ENCODE measurements at places on chromosomes 4 and X.

DNA sequence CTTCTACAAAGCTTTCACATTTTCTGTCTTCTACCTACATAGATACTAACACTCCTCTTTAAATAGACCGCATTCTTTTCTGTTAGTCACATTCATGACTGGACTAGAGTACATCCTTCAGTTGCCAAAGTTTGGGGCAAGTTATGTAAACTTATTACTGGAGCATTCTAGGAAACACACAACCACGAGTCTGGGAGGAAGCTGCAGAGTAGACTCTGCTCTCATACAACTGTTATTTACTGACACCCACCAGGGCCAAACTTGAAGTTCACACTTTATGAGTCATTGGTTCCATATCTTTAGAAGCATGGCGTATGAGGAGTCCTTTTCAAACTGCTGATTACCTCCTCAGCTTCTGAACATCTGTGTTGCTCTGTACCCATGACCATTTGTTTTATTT lies 87.0 kb downstream of the RNF150 start:
- no peak for DNase-seq

DNA sequence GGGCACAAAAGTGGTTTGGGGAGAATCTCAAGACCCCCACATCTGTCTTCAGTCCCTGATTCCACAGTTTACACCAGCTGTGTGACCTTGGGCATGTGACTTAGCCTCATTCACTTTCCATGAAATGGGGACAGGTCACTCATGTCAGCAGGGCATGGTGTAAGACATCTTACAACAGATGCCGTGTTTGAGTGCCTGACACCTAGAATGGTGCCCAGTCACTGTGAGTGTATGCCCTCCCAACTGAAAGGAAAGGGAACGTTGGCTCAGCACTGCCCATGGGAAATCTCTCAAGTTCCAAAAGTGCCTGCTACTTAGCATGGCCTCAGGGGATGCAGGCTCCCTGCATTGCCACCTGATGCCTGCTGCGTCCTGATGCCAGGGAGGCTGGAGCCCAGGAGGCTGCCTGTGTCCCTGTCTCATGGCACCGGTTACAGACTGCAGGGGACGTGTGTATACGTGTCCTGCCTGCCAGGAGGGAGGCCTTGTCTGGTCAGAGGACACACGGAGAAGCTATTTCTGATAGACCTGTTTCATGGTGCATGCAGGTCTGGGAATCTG lies 32.2 kb downstream of the RNF4 start:
- DNase-seq = no peak

GRCh38 chr4:70940134-70940533 lies 38.0 kb downstream of the MOB1B start:
- no peak for DNase-seq

DNA sequence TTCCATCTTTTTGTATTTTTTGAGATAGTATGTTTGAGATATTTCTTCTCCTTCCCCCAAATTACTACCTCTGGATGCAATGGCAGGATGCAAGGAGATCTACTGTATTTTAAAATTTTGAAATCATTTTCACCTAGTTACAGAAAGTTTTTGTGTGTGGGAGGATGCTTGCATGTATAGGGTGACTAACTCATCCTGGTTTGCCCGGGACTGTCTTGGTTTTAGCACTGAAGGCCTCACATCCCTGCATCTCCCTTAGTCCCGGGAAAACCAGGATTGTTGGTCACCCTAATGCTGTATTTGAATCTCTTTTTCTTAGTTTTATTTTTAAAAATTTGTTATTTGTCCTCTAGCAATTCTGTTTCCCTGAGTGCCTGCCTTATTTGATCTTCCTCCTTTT lies 12.1 kb downstream of the SUPT20HL2 start:
- DNase-seq = no peak

GRCh38 chr4:77865259-77865658 lies 2.6 kb downstream of the MRPL1 start:
- DNase-seq = no peak

DNA sequence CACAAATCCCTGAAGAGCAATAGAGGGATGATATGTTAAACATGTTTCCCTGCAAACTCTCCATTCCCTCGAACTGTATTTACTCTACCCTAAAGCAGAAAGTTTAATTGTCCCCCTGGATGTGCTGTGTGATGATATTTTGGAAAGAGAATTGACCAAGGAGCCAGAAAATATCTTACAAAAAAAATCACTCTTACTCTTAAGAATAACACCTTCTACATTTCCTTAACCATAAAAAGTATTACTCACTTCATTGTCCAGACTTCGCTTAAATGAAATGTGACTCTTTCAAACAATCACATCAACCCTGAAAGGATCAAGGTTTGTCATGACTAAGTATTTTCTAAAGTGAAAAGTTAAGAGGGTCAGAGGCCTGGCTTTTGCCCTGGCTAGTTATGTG lies 49.0 kb upstream of the EGFL6 start:
- no peak for DNase-seq

- DNase-seq = no peak
Observed at GRCh38 chr4:8472689-8473197, 32.2 kb downstream of the TRMT44 start.

DNA sequence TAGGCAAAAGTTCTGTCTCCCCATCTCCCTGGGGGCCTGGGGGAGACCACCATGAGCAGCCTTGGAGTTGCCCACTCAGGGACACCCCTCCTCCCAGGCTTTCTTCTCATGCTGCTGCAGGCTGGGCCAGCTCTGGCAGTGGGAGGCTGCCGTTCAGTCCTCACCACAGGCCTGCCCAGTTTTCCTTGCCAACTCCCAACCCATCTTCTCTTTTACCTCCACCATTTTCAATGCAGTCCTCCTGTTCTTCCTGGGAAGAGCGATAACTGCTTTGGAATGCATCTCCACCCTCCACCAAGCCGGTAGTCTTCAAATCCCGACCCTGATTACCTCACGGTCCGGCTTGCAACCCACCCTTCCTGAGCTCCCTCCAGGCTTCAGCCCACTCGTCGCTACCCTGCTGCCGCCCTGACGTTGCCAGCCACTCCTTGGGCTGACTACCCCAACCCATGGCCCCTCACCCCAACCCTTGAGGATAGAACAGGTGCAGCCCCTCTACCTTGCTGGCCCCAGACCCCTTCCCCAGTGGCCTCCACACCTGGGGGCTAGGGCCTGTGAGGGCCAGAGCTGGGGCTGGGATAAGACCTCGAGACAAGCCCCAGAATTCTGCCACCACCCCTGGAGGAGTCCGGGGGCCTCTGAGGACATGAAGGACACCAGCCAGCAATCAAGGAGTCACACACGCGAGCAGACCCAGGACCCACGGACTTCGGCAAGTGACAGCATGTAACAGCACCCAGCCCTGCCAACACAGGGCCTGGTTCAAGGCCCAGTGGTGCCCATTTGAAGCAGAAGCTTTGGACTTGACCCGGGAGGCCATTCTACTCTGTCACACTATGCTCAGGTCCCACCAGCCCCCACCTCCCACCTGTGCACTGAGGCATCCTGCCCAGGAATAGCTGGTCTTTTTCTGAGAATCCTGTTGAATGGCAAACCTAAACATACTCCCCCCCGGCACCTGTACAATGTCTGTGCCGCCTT lies 9.2 kb downstream of the WDR1 start:
- no peak for DNase-seq

- no peak for DNase-seq
Observed at GRCh38 chr4:68954126-68954525, 2.5 kb upstream of the UGT2A3 start.

DNA sequence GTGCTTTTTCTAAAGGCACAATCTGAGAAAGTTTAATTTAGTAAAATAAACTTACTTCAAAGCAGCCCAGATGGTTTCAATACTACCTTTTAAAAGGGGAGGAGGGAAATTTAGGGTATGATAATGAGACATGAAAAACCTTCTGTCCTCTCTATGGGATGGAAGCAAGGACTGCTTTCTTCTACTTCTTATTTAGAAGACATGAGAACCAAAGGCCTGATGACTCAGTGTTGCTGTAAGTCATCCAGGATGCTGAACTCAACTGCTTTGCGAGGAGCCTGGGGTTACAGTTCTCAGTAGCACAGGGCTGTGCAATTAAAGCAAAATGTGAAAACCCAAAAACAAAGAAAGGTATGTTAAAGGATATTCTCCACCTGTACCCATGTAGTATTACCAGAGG lies 140.8 kb upstream of the EDNRA start:
- DNase-seq = no peak

GRCh38 chrX:20067709-20068561 lies 48.8 kb downstream of the MAP7D2 start:
- no peak for DNase-seq

GRCh38 chrX:129795584-129795983 lies 15.8 kb downstream of the SASH3 start:
- no peak for DNase-seq

GRCh38 chrX:26146024-26146423 lies 7.9 kb downstream of the MAGEB18 start:
- DNase-seq = no peak

DNA sequence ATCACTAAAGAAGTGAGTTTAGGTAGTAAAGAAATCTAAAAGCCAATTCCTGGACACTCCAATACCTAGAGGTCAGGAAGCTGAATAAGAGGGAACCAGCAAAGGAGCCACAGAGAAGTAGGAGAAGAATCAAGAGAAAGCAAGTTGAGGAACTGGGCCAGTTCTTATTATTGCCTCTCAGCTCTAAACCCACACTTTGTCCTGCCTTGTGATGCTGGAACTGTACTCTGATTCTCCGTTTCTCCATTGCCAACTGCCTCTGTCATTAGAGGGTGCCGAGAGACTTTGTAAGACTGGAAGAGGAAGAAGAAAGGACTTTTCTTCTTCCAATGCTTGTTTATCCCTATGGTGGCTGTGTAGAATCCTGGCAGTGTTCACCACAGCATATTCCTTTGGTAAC lies 38.6 kb downstream of the NSUN7 start:
- no peak for DNase-seq

- DNase-seq = no peak
Observed at GRCh38 chrX:26722666-26723428, 506.9 kb downstream of the MAGEB5 start.

DNA sequence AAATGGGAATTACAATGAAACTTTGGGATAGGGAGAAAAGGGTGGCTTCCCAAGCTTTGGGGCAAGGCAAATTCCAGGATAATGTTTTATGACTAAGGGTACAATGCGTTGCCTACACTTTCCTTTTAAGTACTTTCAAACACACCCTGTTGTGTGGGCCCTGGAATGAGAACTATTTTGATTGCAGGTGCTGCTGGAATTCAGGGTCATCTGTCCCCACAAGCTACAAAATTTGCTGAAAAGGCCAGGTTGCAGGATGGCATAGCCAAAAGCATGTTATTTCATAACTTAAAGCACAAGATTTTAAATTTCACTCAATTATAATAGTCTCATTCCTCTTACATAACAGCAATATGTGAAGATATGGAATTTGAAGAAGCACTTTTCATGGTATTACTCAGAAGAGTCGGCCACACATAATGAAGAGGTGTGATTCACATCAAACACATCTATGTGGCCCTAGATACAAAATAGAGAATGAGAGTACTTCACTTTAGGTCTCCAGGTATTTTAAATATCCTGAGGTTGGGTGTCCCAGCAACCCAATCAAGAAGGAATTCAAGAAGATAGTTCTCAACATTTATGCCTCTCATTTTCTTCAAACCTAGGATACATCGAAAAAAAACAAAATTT lies 89.3 kb downstream of the APBB2 start:
- DNase-seq = no peak

DNA sequence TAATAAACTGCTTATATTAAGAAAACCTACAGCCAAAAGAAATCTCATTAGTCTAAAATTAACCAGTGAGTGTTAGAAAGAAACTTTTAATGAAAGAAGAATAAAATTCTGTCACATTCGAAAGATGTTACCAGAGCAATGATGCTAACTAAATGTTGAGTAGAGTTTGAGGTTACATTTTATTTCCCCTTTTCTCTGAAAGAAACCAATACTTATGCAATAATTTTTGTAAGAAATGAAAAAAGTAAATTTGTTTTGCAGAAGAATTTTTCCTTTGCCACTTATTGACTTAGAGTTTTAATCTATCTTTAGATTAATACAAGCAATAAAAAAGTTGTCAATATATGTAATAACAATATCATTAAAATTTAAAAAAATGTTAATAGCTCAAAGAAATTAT lies 574.0 kb upstream of the GALNTL6 start:
- DNase-seq = no peak

DNA sequence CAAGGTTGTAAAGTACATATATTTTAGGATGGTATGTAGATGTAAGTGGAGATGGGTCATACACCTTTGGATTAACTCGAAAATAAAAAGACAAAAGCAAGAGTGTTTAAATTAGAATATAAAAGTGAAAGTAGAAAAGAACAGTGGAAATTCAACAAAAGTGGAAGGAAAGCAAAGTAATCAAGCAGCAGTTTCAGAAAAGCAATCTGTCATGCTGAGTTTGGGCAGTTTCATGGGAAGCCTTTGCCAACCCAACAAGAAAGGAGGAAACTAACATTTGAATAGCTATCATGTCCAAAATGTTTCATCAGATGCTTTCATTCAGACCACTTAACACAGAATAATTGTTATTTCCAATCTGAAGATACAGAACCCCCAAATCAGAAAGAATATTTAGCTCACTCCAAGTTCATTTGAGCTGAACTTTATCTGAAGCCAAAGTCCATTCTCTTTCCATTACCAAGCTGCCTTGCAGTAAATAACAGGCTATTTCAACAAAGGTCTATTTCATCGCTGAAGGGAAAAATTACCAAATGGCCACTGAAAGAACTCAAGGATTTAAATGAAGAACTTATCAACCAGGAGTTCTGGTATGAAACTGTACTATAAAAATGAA lies 1.8 kb upstream of the EXOSC9 start:
- DNase-seq = no peak

- DNase-seq = no peak
Observed at GRCh38 chr4:81427344-81427821, 44.3 kb downstream of the RASGEF1B start.

- no peak for DNase-seq
Observed at GRCh38 chr4:53183754-53184153, 182.1 kb downstream of the SCFD2 start.

DNA sequence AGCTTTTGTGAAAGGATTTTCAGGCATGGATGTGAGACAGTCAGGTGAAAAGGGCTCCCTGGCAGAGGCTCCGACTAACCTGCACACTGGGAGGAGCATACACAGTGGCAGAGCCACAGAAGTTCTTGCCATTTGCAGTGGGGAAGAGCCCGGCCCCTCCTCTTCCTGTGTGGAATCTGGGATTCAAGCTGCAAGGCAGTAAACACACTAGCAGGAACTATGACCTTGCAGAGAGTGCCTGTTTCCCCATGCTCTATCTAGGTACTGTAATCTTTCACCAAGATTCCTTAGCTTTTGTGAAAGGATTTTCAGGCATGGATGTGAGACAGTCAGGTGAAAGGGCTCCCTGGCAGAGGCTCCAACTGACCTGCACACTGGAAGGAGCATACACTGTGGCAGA lies 19.8 kb upstream of the HEPH start:
- DNase-seq = no peak

- DNase-seq = no peak
Observed at GRCh38 chr4:84455697-84456096, 43.4 kb downstream of the NKX6-1 start.
